Activated CD8-positive, alpha-beta T cell treated with anti-CD3 and anti-CD28 coated beads for 36 hours (primary cell): ENCODE measurements at places on chromosomes 5 and 9.

- DNase-seq, result no peak
Observed at GRCh38 chr9:126563556-126563955, 50.2 kb upstream of the LMX1B start.

DNA sequence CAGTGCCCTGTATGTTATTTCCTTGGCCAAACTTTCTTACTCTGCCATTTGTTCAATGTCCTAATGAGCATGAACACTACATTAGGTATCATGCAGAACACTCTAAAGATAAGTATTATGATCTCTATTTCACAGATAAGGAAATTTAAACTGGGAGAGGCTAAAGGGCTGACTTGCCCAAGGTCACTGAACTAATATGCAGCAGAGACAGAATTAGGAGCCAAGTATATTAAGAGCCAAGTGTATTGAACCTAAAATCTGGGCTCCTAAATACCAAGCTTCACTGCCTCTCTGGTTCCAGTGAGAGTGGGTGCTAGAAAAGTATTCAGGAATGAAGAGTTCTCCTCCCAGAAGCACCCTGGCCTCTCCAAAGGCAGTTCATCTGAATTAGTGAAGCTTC is 13.5 kb downstream of the NR4A3 start:
- no peak for DNase-seq

GRCh38 chr5:138539791-138540190 is 3.2 kb downstream of the ETF1 start:
- no peak for DNase-seq

- DNase-seq, result no peak
Observed at GRCh38 chr5:9547122-9547947, 1.5 kb upstream of the SEMA5A start.

DNA sequence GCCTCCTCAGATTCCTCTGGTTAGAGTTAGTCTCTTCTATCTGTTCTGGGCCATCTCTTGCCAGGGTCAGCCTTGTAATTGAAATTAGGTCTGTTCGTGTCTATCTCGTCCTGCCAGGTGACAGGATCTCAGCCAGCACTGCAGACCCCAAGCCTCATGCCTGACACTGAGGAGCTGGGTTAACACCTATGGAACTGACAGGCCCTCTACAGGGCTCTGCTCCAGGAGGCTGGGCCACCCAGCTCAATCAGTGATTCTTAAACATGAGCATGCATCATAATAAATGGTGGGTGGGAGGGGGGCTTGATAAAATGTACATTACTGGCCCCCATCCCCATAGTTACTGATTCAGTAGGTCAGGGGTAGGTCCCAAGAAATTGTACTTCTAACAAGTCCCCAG is 103.4 kb downstream of the PSD2 start:
- DNase-seq, result no peak

GRCh38 chr5:130966990-130967525 is 198.0 kb downstream of the HINT1 start:
- no peak for DNase-seq

DNA sequence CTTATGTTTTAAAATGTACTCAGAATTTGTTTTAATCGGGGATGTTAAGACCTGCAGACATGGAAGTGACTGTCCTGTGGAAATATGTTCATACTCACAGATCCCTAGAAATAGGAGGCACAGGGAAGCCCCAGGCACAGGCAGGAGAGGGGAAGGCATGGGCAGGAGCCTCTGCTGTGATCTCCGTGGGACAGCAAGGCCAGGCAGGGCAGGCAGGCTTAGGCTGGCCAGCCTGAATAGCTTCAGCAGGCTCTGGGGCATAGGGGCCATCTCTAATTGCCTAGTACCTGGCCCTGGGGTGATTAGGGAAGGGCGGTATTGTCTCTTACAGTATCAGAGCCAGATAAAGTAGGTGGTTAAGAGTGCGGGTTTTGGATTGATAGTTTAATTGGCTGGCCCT is 59.8 kb upstream of the PLEKHG4B start:
- DNase-seq, result no peak

GRCh38 chr9:108134486-108135128 is 645.0 kb upstream of the KLF4 start:
- DNase-seq, result no peak

DNA sequence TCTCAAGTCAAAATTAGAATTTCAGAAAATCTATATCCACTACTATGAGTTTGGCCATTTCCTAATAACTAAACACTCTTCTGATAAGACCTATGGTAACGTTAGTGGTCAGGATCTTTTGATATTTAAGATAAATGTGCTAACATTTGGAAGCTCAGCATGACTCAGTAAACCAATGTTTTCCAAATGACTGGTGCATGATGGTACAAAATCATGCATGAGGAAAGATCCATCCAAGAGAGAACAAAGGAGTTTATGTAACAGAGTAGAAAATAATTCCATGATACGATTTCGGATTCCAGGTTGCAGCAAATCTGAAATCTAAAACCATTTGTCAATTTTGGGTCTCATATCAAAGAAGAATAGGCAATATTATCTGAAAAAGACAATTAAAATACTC is 279.2 kb downstream of the NSG2 start:
- no peak for DNase-seq

DNA sequence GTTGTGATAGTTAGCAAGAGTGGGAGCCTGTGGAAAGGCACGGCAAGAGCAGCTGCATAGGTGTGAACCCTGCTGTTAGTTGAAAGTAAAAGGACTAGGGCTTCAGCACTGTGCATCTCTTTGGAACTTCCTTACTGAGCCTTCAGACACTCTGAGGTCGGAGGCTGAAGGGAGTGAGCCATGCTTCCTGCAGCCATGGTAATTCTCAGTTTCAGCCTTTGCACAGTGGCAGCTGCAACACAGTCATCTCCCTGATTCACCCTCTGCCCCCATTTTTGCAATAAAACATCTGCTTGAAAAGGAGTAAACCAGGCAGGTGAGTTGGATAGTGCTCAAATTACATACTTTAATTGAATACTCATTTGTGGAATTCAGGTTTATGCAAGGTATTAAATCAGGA is 6.5 kb upstream of the TLE4 start:
- DNase-seq, result peak; percentile 69

GRCh38 chr9:82923912-82924605 is 138.9 kb downstream of the RASEF start:
- DNase-seq, result no peak

DNA sequence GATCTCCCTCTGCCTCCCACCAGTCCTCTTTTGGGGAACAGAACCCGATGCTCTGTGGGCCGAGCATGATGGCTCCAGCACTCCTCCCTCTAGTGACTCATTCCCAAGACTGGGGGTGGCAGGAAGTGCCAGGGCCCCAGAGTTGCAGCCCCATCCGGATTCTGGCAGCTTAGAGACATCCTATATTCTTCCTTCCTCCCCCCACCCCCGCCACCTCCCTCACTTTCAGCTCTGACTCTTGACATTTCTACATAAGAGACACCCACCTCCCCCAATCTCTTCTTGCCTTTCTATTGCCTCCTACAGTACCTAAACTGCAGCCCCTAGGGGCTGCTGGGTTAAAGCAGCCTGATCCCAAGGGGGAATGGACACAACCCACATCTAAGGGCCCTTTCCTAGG is 47.1 kb upstream of the MATR3 start:
- DNase-seq, result peak; percentile 85

- DNase-seq, result no peak
Observed at GRCh38 chr9:102106439-102106838, 368.0 kb upstream of the GRIN3A start.

- DNase-seq, result no peak
Observed at GRCh38 chr5:17267106-17267505, 49.7 kb downstream of the BASP1 start.

- DNase-seq, result peak; percentile 57
Observed at GRCh38 chr5:75037106-75037505, 15.3 kb downstream of the GCNT4 start.

DNA sequence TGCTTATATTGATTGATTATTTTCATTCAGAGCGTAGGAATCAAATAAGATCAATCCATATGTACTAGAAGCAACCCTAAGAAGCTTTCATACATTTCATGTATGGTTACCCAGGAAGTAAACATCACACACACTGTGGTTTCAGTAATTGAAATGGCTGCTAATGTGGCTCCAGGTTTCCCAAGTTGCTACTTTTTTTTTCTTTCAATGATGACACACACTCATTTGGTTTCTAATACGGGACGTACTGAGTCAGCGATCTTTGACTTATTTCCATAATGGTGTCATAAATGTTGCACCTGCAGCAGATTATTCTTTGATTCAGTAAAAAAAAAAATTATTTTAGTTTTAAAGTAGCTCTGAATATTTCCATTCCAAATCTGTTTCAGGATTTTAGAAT is 248.6 kb downstream of the CTNND2 start:
- no peak for DNase-seq

DNA sequence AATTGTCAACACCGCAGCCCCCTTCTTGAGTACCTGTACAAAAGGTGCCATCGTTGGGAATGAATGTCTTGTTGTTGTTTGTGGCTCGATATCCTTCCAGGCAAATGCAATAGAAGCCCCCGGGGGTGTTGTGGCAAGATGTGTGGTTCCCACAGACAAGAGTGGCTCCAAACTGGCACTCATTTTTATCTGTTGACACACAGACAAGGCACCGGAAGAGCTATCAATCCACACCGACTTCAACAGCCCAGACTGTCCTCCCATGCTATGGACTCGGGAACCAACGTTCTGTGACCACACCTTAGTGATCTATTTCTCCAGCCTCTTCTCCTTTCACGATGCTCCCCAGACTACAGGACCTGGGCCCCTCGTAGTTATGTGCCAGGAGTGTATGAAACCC is 25.9 kb downstream of the SUSD1 start:
- no peak for DNase-seq

DNA sequence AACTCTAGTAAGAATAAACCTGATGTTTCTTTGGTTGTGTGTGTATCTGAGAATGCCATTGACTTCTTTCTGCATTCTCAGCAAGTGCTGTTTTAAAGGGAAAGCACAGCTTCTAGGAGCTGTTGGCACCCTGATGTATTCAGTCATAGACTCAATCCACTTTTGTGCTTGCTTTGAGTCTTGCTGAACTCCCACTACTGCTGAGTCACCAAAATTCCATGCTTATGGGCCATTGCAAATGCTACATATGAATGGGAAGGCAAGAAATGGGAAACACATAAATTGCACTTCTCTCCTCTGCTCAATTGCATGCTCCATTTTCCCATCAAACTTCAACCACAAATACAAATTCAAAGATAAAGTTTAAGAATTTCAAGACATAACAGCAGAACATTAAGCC is 9.8 kb upstream of the FTMT start:
- no peak for DNase-seq

DNA sequence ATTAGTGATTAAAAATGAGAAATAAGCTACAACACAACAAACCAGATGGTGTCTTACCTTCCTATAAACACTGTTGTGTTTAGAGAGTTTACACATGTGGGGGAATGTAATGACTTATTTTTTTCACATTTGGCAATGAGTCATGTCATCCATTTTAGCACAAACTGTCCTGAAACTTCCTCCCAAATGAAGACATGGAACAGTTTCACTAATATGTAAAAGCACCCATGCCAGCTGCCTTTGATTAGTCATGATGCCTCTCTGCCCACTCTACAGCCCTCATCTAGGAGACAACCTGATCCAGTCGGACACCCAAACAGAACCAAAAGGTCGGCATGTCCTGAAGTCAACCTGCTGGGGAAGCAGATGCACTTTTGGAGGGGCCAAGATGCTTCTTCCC is 98.2 kb downstream of the SEMA5A start:
- no peak for DNase-seq

GRCh38 chr5:94228791-94229190 is 389.6 kb downstream of the KIAA0825 start:
- DNase-seq, result no peak

DNA sequence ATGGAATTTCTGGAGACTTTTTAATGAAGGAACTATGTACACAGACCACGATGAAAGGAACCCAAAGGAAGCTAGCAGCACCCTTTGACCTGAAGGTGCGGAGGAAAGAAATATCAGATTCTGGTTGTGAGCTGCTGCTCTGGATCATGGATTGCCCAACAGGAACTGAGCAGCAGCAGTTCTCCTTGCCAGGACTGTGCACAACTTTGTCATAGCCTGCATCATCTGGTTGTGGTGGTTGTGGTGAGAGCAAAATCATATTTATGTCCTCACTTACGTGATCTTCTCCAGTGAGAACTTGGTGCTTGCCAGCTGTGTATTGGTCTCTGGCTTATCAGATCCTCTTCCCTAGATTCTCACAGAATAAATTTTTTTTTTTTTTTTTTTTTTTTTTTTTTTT is 70.7 kb upstream of the LPAR1 start:
- no peak for DNase-seq

DNA sequence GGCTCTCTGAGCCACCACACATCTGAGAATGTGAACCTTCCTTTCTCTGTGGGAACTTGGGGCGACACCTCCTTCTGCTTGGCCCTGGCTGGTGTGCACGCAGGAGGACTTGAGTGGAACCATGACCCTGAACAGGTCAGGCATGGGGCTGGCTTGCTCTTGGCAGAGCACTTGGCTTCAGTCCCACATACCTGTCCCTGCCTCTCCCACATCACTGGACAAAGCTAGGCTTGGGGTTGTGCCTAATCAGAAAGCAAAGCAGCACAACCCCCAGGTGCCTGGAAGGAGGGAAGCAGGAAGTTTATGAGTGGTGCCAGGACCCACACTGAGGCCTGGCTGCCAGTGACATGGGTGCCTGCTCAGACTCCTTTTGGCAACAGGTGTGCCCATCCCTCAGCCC is 13.2 kb downstream of the GADD45G start:
- DNase-seq, result no peak

DNA sequence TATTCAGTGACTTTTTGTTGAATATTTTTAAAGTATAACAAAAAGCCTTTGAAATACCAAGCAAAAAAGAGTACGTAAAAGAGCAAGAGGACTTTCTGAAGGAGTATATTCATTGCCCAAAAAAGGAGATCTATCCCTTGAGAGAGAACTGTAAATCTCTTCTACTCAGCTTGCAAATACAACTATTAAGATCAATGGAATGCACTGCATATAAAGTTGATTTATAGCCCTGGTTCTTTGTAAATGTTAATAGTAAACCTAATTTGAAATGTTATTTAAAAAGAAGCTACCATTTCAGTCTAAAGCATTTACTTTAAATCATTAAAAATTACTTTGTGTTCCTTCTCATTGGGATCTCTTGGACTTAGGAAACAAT is 168.1 kb downstream of the PDE4D start:
- no peak for DNase-seq

GRCh38 chr5:176985516-176985915 is 21.1 kb downstream of the UIMC1 start:
- DNase-seq, result peak; percentile 51

DNA sequence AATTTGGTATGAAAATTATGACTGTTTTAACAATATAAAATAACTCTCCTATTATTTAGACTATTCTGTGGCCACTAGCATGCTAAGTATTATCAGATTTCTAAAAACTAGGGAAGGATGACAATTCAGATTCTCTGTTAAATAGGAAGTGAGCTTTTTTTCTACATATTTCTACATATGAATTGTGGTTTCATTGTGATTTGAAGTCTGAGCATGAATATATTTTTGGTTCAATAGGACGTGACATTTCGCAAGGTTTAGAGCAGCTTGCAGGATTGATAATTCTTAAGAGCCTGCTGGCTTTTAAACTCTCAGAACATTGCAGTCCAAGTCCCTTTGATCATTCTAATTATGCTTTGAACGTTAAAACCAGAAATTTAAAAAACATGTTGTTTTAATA is 82.9 kb downstream of the ADGRV1 start:
- DNase-seq, result no peak

GRCh38 chr5:154271936-154272514 is 81.5 kb downstream of the GALNT10 start:
- DNase-seq, result no peak

GRCh38 chr9:135692410-135692809 is 6.9 kb downstream of the SOHLH1 start:
- DNase-seq, result peak; percentile 23

- no peak for DNase-seq
Observed at GRCh38 chr5:106408141-106408540, 1262.6 kb downstream of the EFNA5 start.

GRCh38 chr5:72210888-72211678 is 103.8 kb downstream of the MAP1B start:
- no peak for DNase-seq
